Stimulated activated CD8-positive, alpha-beta memory T cell treated with anti-CD3 and anti-CD28 coated beads, Interleukin-15, amount 100 ng/mL, for 24 hours (primary cell): ENCODE measurements at places on chromosomes 12 and 14.

GRCh38 chr12:96585977-96586376, 96.6 kb downstream of the CFAP54 start:
- no peak for DNase-seq

DNA sequence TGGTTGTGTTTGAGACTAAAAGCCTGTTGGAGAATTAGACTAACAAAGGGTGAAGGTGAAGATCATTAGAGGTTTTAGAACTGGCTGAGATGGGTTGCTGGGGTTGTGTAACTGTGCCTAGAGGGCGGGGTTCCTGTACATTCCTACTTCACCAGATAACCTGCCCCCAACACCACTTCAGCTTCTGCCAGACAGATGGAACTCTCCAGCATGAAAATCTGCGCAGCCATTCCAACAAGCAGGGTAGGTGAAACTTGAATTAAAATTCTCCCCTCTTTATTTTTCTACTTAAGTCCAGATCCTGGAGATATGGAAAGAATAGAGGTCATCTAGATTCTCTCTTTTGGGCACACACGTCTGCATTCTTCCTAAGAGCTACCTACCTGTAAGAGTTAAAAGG, 6.0 kb downstream of the FOXG1 start:
- DNase-seq: no peak

DNA sequence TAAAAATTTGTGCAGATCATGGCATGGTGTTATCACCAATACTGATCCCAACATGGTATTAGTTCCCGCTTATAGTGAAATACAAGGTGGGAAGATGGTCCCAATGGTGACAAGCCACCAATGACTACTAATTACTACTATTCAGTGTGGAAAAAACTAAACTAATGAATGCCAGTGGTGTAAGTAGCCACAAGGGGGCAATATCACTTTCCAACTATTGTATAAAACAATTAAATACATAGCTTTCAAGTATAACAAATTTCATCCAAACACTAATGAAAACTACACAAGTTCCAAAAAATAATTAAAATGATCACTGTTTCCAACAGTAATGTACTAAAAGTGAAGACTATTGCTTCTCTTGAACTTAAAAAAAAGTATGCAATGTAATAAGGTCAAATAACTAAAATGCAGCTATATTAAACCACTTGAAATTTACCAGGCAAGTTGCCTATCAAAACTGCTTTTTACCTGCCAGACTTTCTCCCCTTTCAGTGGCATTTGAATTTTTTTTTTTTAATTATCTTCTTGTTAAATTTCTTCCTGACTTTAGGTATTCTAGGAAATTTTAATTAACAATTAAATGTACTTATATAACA, 58.0 kb downstream of the PAPLN start:
- DNase-seq: no peak

- DNase-seq: no peak
Observed at GRCh38 chr14:42911642-42912041, 1305.0 kb downstream of the LRFN5 start.

DNA sequence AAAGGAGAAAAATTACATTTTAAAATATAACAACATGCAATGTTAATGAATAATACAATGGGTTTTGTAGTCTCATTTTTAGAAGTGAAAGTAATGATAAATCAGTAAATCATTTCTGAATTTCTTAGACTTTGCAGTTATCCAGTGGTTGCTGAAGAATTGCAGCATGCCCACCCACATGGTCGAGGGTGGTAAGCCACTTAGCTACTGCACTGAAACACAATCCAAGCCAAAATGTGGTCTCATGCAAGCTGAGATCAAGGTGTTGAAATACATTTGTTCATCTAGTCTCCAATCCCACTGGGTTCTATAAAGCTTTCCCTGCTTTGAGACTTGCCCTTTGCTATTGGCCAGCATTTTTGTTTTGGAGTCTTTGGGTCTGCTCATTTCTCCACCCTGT, 247.9 kb downstream of the NELL2 start:
- DNase-seq: no peak

DNA sequence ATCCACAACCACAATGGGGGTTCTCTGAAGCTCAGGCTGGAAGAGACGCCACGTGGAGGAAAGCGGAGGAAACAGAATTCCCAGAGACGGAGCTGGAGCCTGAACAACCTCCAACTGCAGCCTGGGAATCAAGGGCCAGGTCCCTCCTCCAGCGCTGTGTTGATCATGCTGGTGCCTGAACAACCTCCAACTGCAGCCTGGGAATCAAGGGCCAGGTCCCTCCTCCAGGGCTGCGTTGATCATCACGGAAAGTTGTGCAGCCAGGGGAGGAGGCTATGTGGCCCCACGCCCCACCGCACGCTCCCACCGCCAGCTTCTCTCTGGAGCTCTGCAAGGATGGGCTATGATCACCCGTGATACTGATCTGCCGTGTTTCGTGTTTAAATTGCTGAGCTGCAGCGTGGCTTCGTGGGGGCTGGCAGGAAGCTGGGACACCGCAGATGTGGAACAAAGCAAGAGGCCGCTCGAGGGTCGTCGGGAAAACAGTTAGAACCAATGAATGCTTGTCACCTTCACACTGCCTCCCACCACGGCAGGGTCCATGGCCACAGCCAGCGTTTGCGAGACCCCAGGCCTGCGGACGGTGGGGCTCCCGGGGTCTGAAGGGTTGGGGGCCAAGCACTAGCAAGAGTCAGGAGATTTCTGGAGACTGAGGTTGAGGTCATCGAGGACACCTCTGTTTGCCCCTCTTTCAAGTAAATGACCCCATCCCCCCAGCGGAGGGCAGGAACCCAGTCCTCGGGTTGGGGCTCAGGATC, 51.8 kb upstream of the FBRSL1 start:
- DNase-seq: no peak

- DNase-seq: no peak
Observed at GRCh38 chr12:22333186-22333712, 1.3 kb downstream of the ST8SIA1 start.

- no peak for DNase-seq
Observed at GRCh38 chr12:112023759-112024396, 10.7 kb downstream of the ERP29 start.

DNA sequence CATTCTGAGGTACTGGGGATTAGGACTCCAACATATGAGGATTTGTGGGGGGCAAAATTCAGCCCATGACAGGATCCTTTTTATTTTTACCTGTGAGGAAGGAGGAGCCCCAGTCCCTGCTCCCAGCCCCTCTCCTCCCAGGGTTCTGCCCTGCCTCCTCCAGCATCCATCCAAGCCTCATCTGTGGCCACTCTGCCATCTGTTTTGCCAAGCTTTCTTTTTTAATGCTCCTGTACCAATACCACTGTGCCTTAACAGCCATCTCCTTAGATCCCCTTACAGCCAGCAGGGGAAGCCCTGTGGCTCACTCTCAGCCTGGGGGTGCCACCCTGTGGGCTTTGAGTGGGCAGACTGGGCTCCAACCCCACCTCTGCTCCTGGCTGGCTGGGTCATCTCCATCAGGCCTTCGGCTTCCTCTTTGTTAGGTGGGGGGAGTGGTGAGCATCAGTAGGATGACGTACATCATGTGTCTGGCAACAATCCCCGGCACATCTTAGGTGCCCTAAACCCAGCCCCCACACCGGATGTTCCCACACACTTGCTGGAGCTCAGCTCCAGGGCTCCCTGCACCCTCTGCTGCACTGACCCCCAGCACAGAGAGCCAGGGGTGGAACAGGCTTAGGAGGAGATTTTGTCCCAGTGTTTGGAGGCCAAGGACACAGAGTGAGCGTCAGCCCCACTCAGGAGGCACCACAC, 40.2 kb downstream of the CYP46A1 start:
- no peak for DNase-seq

- DNase-seq: no peak
Observed at GRCh38 chr12:5060958-5061357, 17.3 kb downstream of the KCNA5 start.

GRCh38 chr12:51386351-51386750, 4.9 kb downstream of the GALNT6 start:
- DNase-seq: no peak
